ENCODE measurements at places on chromosomes 7 and 10.

- no peak for DNase-seq
Measured at GRCh38 chr7:87361320-87361719, 15.9 kb downstream of the CROT start.

GRCh38 chr10:20094226-20094976, 278.2 kb downstream of the PLXDC2 start:
- DNase-seq: no peak

GRCh38 chr7:25485026-25485425, 256.7 kb upstream of the NPVF start:
- no peak for DNase-seq

DNA sequence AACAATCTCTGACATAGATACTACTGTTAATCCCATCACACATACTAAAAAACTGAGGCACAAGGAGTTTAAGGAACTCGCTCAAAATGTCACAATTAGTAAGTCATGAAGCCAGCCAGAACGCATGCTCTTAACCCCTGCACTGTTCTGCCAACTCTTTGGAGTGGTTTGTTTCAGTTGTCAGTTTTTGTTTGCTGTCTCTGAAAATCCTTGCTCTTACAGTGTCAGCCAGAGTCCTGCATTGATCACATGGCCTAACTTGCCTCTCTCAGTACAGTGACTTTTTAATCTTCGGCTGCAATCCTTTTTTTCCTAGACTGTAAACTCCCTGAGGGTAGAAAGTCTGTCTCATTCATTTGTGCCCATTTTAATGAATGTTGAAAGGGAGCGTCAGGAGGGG, 753.8 kb downstream of the AUTS2 start:
- no peak for DNase-seq

- no peak for DNase-seq
Measured at GRCh38 chr7:36904802-36905201, 180.5 kb upstream of the AOAH start.

GRCh38 chr10:30490289-30491000, 56.5 kb downstream of the MAP3K8 start:
- DNase-seq: no peak

DNA sequence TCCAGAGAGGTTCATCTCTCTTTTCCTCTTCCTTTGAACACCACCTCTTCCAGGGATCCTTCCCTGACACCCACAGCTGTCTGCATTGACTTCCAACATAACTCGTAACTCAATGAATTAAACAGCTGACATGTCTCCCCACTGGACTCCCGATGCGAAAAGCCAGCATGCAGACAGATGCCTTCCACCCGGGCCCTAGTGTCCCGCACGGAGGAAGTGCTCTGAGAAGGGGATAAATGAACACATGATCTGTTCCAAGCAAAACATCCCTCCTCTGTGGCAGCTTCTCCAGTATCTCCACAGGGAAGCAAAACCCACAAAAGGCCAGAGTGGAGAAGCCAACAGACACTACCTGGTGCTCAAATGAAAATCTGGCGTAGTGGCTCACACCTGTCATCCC, 28.3 kb downstream of the OGDHL start:
- DNase-seq: no peak

- DNase-seq: no peak
Measured at GRCh38 chr10:70849582-70850016, 33.9 kb downstream of the SGPL1 start.

- DNase-seq: no peak
Measured at GRCh38 chr7:23468526-23469149, 1.7 kb downstream of the IGF2BP3 start.

- no peak for DNase-seq
Measured at GRCh38 chr10:31204090-31204489, 114.9 kb upstream of the ZEB1 start.

DNA sequence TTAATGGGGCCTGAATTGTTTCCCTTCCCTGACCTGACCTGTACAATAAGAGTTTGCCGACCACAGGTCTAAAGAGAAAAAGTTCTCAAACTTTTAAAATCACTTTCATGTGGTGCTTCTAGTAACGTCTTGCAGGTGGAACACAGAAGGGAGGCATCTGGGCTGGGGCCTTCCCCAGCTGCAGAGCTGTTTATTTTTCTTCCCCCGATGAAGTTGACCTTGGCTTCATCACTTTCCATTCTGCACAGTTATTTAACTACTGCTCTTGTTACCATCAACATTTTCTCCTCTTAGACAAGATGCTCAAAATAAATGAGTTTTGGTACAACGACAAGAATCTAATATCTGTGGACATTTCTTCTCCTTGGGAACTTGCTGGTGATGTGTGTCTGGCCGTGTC, 181.7 kb downstream of the HERPUD2 start:
- no peak for DNase-seq

GRCh38 chr10:104640339-104641186, 527 bp upstream of the SORCS3 start:
- DNase-seq: no peak
